ENCODE measurements at places on chromosomes 6 and 20.

DNA sequence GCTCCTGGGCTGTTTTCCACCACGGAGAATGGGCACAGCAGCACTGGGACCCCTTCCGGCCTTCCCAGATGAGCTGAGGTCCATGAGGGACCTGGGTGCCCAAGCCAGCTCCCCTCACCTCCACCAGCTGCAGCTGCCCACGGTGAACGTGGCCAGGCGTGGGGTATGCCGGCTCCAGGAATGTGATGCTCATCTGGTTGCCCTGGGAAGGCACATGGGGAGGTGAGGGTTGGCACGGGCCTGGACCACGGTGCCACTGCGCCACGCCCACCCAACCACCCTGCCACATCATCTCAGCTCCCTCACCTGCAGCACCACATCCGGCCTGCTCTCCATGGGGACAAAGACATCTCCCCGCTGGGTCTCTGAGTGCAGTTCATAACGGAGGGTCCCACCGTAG, 23.8 kb downstream of the ADRM1 start:
- DNase-seq = no peak

DNA sequence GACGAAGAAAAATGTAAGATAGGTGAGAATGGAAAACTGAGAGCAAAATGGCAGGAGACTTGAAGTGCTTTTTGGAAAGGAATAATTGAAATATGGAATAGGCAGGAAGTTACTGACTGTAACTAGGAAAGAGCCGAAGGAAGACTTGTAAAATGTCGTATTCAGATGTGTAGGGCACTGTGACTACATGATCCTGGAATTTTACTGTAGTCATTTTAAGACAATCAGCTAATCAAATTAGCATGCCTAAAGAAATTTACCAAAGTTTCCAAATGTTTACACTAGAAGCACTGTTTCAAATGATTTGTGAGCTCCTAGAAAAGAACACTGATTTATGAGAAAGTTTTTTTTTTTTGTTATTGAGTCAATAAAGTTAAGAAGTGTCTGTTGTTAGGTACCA, 21.2 kb upstream of the ADIG start:
- no peak for DNase-seq

- DNase-seq = no peak
Measured at GRCh38 chr20:61810738-61811135, 254.9 kb downstream of the TAF4 start.

DNA sequence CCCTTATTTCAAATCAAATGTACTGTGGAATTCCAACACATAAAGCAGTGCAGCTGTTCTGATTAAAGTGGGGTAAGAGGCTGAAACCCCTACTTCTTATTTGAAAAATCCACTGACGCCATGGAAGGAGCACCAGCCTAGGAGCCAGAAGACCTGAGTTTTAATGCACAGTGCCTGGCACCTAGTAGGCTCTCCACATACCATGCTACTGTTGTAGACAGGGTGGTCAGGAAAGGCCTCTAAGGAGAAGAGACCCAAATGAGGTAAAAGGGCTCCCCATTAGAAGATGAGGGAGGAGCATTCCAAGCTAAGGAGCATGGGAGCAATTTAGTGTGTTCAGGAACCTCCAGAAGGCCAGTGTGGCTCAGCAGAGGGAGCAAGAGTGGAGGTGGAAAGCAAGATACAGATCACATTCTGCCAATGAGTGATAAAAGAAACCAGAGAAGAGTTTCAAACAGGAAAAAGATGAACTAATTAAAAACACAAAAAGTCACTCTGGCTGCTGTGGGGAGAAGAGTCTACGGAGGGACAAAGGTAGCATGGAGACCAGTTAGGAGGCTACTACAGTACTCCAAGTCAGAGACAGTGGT, 11.8 kb upstream of the ZNF76 start:
- DNase-seq = no peak

DNA sequence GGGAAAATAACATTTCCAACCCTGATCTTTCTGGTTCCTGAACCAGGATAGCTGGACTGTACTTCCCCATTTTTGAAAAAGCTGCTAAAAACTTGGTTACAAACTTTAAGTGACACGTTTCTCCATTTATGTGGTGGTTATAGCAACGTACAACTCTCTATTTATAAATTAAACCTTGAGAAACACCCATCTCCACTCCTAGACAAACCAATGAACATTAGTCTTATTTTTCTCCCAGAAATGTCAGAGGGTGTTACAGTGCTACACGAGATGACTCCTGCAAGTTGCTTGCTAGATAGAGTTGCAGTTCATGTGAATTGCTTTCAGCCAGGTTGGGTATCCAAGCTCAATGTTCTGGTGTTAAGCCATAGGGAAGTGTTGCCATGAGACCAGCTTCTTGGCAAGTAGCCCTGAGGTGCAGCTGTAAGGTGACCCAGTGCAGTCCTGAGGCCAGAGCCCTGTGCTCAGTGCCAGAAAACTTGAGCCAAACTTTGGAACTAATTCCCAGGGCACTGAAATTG, 51.3 kb upstream of the REV3L start:
- DNase-seq = no peak

DNA sequence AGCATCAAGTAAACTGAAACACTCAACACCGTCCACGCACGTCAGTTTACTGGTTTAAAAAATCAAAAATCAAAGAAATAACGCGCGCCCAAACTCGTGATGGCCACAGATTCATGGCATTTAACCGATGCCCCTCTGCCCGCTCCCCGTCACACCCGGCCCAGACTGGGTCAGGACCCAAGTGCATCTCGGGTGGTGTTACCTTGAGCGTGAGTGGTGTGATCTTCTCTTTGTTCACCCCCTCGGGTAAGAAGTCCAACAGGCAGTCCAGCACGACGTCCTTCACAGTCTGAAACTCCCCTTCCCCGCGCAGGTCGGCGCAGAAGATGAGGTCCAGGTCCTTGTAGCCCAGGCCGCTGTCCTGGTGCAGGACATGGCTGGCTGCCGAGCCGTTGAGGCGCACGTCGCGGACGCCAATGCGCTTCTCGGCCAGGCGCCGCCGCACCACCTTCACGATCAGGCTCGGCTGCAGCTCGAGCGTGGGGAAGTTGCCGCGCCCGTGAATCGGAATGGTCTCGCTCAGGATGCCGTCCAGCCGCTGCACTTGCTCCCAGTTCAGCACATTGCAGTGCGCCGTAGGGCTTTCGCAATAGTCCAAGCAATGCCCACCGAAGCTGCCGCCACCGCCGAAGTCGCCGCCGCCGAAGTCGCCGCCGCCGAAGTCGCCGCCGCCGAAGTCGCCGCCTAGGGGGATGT, 945 bp downstream of the TENT5A start:
- no peak for DNase-seq

GRCh38 chr6:12594530-12594893, 122.1 kb upstream of the PHACTR1 start:
- DNase-seq = no peak
